Endothelial cell of umbilical vein (primary cell): ENCODE measurements at places on chromosomes 1 and 21. TPM values are rescaled to one million over a fixed set of nuclear protein-coding genes. Genes with fewer than 3 reads are reported as not detected.

- no peak for DNase-seq
Observed at GRCh38 chr1:171019971-171020370, 70.7 kb upstream of the FMO3 start.

- DNase-seq: no peak
Observed at GRCh38 chr1:157831968-157832626, 9.5 kb downstream of the CD5L start.

Gene CFHR1
- 0.11 and 0.13 TPM in 2 replicates for polyA plus RNA-seq

GRCh38 chr1:110005971-110006370 lies 21.4 kb downstream of the AHCYL1 start:
- DNase-seq: no peak

DNA sequence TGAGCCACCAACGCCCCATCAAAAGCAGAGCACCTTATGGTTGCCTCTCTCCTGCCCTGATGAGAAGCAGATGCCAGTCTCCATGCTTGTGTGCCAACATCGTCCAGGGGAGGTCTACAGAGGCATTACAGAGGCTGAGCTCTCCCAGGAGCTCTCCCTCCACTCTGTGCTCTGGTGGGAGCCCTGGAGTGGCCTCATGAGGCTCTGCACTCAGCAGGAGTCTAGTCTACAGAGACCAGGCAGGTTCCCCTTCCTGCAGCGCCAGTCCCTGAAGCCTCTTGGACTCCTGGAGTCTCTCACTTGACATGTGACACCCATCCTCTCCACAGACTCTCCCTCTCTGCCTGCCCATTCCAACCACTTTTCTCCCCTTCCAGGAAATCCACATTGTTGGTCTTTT lies 3.4 kb downstream of the DCST1 start:
- no peak for DNase-seq

- DNase-seq: no peak
Observed at GRCh38 chr1:104238991-104239390, 489.3 kb downstream of the AMY1C start.

DNA sequence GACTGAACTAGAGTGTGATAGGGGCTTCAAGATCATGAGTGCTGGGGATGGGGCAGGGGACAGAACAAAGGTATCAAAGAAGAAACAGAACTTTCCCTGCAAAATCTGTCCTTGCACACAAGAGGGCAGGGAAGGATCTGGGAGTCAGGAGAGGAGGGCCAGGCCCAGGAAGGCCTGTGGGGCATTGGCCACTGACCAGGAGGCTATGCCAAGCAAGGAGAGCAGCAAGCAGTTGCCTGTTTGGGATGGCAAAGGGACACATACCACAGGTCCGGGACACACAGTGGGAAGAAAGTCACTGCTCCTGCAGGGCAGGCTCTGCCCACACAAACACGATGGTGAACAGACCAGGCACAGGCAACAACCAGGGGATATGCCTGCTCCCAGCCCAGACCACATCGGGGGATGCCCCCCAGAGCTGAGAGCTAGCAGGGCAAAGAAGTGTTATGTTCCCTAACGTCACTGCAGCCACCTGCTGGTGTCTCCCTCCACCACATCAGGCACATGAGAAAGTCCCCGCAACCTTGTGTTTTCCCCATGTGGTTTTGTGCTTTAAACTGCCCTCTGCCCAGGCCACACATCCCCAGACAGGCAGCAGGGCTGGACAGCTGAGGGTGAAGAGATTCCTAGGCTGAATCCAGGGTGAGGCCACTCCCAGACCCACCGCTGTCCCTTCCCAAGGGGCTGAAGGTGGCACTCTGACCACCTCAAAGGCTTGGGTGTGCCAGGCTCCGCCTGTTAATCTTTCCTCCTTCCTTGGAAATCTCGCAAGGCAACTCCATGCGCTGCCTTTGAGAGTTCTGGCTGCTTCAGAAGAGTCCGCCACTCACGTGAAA lies 53.6 kb downstream of the KIF21B start:
- no peak for DNase-seq

- no peak for DNase-seq
Observed at GRCh38 chr1:220703305-220703704, 13.1 kb downstream of the C1orf115 start.

DNA sequence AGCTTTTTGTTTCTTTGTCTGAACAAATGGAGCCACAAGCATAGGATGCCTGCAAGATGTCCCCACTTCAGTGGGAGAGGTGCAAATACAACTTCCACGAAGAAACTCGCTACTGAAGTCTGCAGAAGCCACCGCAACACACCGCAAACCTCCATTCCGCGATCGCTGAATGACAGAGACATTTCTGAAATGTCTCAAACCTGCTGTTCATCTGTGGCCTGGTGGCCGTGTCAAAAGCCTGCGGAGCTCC lies 1.0 kb downstream of the TP53BP2 start:
- DNase-seq: no peak

GRCh38 chr1:185837711-185838110 lies 103.5 kb downstream of the HMCN1 start:
- no peak for DNase-seq

DNA sequence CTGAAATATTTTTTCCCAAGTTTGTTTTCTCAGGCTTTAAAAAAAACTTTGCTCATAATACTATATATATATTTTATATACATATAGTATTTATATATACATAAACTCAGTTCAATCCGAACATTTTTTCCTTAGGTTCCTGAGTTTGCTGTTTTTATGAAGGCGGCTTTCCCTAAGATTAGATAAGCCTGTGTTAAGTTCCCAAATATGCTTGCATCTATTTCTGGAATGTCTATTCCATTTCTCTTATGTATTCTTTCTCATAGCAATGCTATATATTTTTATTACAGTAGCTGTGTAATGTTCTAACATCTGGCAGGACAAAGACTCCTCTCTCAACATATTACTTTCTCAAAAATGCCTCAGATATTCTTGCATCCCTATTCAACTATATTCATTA lies 45.9 kb downstream of the ADSS2 start:
- no peak for DNase-seq

GRCh38 chr21:24375201-24375600 lies 1232.1 kb downstream of the MRPL39 start:
- no peak for DNase-seq

DNA sequence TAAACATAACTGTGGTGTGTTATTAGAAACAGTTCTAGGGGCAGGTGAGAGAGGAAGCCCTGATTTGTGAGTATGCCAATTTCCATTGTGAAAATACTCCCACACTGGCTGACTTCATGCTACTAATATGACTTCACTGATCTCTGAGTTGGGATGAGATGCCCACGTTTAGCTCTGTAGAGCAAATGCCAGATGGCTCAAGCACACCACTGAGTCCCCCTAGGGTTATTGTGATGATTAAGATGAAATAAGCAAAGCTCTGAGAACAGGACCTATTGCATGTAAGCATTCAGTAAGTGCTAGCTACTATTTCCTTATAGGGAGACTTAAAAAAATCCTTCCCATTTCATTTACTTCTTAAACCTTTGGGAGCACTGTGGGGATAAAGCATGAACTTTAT lies 117.6 kb downstream of the CENPF start:
- no peak for DNase-seq

- no peak for DNase-seq
Observed at GRCh38 chr1:13661539-13661938, 38.4 kb upstream of the PRDM2 start.

GRCh38 chr1:26041978-26042377 lies 3.9 kb downstream of the SLC30A2 start:
- no peak for DNase-seq

DNA sequence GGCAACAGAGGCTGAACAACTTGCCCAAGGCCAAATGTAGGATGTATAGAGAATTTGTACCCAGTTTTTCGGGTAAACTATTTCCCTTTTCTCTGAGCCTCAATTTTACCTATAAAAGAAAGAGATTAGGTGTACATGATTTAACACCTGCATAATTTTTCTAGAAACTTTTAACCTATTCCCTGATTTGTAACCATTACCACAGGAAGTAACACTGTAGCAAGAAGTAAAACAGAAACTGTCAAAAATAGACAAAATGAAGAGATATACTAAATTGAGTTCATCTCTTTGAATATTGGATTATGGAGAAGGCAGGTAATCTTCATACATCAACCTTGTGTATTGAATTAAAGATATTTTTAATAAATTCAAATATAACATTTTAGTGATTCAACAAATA lies 136.2 kb downstream of the ZC3H11B start:
- no peak for DNase-seq

Gene CTSS
- 3.5 and 4.0 TPM in 2 replicates for polyA plus RNA-seq

DNA sequence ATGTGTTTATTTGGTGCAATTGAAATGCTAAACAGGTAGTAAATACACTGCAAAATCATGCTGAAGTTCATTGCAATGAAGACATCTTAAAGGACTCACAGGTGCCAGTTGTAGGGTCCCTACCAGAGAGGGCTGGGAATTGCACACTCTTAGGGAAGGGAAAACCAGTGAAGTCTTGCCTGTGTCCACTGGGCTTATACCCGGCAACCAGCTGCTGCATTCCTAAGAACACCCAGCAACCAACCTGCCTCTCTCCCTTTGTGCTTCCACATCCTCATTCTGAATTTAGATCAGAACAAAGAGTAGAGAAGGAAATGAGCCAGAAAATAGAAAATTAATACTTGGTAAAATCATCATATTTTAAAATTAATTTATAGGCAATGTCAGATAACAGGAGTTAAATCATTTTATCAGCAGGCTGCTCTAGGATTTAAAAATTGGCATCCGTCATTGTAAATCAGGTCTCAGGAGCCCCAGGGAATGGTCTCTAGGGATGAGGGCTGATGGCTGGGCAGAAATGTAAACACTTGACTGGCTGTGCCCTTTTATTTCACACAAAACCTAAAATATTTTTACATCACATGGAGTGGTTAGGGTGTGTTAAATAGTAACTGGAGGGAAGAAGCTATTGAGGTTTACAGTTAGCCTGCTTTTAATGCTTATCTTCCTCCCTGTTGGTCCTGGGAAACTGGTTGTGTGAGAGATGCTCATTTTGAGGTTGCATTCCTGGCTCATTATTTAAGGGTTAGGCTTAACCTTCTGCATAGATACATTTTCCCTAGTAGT lies 31.3 kb downstream of the PTGFRN start:
- DNase-seq: no peak

GRCh38 chr1:156750711-156751450 lies 594 bp downstream of the HDGF start:
- peak; percentile 40 for DNase-seq

Gene CHRM3
- not detected in 2 replicates for polyA plus RNA-seq

GRCh38 chr1:8866792-8867415 lies 11.6 kb downstream of the ENO1 start:
- DNase-seq: no peak
